ENCODE measurements at places on chromosomes 1 and 21. TPM values are rescaled to one million over a fixed set of nuclear protein-coding genes. Genes with fewer than 3 reads are reported as not detected.

DNA sequence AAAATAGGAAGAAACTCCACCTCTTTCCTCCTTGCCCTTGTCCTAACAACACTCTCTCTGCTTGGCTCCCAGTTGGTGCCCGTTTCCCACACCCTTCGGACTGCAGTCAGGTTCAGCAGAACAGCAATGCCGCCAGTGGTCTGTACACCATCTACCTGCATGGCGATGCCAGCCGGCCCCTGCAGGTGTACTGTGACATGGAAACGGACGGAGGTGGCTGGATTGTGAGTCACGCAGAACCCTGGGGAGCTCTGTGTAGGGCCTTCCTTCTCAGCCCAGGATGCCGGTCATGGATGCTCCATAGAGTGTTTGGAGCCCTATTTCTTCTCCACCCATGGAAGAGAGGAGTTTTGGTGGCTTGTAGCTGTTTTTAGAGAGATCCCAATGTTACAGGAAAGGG is 60.9 kb downstream of the TNN start:
- H3K36me3 ChIP-seq: no peaks in the 10 kb centered on the region
- no peaks in the 10 kb centered on the region for H3K27me3 ChIP-seq

DNA sequence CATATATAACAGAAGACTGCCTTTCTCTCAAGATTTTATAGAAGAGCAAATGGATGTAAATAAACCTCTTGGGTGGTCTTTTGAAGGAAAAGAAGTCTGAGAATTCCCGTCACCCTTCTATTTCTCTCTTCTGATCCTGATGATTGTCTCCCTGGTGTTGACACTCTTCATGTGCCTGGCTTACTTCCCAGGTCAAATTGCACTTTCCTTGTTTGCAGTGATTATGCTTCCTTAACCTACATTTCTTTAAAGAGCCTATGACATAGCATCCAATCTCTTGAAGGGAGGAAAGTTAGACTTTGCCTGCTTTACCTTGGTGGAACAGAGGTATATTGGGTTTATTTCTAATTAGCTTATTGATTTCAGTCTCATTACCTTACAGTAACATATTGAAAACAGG is 80.1 kb downstream of the LRRC53 start:
- no peaks in the 10 kb centered on the region for H3K36me3 ChIP-seq
- no peaks in the 10 kb centered on the region for H3K27me3 ChIP-seq
- H3K4me1 ChIP-seq: no peaks in the 10 kb centered on the region
- no peak overlapping the region for H3K4me3 ChIP-seq

DNA sequence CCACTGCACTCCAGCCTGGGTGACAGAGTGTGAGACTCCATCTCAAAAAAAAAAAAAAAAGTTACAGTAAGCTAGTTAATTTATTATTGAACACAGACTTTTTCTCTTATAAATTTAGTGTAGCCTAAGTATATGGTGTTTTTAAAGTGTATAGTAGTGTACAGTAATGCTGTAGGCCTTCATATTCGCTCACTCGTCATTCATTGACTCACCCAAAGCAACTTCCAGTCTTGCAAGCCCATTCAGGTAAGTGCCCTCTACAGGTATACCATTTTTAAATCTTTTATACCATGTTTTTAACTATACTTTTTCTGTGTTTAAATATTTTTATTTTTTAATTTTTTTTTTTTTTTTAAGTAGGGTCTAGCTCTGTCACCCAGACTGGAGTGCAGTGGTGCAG is 12.1 kb downstream of the POU2F1 start:
- H3K4me1 ChIP-seq: no peaks in the 10 kb centered on the region
- H3K36me3 ChIP-seq: no peaks in the 10 kb centered on the region
- no peaks in the 10 kb centered on the region for H3K27me3 ChIP-seq
- no peak overlapping the region for H3K4me3 ChIP-seq
- no peak overlapping the region for H3K27ac ChIP-seq
- no peak for DNase-seq

DNA sequence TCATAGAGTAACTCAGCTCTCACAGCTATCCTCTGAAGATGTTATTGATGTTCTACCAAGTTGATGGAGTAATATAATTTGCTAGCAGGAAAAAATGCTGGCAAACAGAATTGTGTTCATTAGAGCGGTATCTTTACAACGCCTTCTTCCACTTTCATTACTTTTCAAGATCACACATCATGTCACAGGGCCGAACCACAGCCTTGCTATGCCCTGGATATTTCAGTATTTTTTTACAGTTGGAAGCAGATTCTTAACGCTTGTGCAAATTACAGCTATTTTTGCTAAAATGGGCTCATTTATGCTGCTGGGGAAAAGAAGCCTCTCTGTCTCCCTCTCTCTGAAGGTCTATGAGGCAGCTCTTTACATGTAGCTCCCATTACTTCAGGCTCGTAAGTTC is 632.2 kb downstream of the KIF26B start:
- H3K4me3 ChIP-seq: no peak overlapping the region
- no peaks in the 10 kb centered on the region for H3K36me3 ChIP-seq
- H3K27ac ChIP-seq: no peak overlapping the region
- H3K27me3 ChIP-seq: no peaks in the 10 kb centered on the region

DNA sequence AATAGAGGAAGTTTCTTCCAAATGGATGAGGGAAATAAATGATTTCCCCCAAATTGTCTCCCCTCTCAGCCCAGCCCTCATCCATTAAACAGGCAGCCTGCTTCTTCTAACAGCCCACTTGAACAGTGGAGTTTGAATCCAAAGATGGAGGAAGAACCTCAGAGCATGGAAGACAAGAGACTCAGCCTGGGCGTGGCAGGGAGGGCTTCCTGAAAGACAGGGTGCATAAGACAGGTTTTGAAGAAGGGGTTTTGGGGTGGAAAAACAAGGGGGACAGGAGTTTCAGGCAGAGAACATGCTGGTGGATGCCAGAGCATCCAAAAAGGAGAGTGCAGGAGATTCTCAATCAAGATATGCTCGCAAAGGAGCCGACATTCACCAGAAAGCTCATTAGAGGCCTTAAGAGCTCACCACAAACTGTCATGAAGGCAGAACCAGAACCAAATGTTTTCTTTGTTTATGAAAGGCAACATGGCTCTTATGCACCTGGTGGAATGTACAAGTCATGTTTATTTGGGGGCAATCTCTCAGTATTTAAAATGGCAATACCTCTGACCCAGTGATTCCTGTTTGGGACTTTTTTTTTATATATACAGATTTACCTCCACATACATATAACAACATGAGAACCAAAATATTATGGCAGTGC is 26.5 kb upstream of the TSPEAR start:
- H3K4me1 ChIP-seq: no peaks in the 10 kb centered on the region
- no peak overlapping the region for H3K4me3 ChIP-seq
- H3K36me3 ChIP-seq: no peaks in the 10 kb centered on the region
- no peak overlapping the region for H3K27ac ChIP-seq

DNA sequence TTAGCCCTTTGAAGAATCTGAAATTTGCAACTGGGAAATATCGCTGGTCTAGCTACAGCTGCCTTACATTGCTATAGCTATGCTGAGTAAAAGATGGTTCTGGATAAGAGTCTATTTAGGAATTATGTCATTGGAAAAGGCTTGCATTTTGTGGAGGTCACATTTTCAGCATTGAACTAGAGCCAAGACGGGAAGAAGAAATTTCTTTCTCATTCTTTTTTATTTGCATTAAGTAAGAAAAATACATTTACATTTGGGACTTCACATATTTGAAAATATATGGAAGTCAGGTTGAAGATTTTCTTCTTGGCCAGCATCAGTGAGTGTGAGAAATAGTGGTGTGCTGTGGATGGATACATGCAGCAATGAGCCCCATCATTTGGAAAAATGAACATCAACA is 291.6 kb downstream of the PTBP2 start:
- H3K27ac ChIP-seq: no peak overlapping the region
- DNase-seq: no peak
- no peaks in the 10 kb centered on the region for H3K27me3 ChIP-seq
- no peak overlapping the region for H3K4me3 ChIP-seq
- no peaks in the 10 kb centered on the region for H3K4me1 ChIP-seq

Gene MSH4
- total RNA-seq: 0.32 TPM

Gene RCAN1
- 47.9 TPM for total RNA-seq

Gene DPT
- 26.9 TPM for total RNA-seq

DNA sequence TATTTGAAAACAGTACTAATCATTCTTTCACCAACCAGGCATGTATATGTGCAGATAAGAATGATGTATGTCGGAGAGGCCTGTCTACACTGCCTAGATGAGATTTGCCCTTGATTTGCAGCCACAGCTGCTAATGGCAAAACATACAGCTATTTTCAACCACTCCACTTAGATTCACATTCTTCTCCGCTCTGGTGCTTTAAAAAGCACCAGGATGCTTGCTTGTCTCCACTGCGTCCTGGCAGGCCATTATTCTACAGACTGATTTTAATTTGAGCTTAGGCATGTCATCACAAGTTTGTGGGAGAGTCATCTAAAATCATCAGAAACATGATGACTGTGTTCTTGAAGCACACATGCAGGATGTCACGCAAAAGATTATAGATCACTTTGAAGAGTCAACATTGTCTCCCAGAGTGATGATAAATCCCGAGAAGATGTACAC is 119.0 kb upstream of the NRIP1 start:
- no peak overlapping the region for H3K27ac ChIP-seq
- H3K4me3 ChIP-seq: no peak overlapping the region
- no peaks in the 10 kb centered on the region for H3K4me1 ChIP-seq
- H3K27me3 ChIP-seq: no peaks in the 10 kb centered on the region

Gene RPE65
- not detected for total RNA-seq

GRCh38 chr1:29860681-29861080 is 624.4 kb downstream of the PTPRU start:
- H3K36me3 ChIP-seq: no peaks in the 10 kb centered on the region
- DNase-seq: no peak
- no peak overlapping the region for H3K4me3 ChIP-seq
- H3K4me1 ChIP-seq: no peaks in the 10 kb centered on the region

Gene RGS18
- total RNA-seq: 2.6 TPM

GRCh38 chr1:154626456-154627256 is 18.7 kb upstream of the ADAR start:
- H3K36me3 ChIP-seq: no peaks in the 10 kb centered on the region
- peak overlapping the region; percentile 96 for H3K27ac ChIP-seq
- DNase-seq: no peak
- no peaks in the 10 kb centered on the region for H3K4me1 ChIP-seq

Gene RGL1
- 24.9 TPM for total RNA-seq

GRCh38 chr1:156583821-156584622 is 4.5 kb downstream of the TTC24 start:
- H3K27me3 ChIP-seq: no peaks in the 10 kb centered on the region
- H3K4me1 ChIP-seq: no peaks in the 10 kb centered on the region
- no peak overlapping the region for H3K27ac ChIP-seq
- peak; percentile 57 for DNase-seq
- no peak overlapping the region for H3K4me3 ChIP-seq

Gene TCHH
- total RNA-seq: 0.15 TPM

DNA sequence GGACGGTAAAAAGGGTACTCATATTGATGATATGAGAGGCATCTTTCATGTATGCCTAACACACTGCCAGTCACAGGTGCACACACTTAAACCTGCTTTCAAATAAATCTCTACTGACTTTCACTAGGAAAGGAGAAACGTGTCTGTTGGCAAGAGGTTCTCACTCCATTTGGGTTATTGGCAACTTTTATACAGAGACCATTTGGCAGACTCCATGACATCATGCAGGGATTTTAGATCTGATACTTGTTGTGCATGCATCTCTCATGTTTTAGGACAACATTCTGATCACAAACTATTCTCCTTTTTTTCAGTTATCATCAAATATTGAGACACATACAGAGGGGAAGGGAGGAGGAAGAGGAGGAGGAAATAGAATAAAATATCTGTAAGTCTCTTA is 31.5 kb downstream of the RGS7 start:
- H3K27me3 ChIP-seq: no peaks in the 10 kb centered on the region
- no peaks in the 10 kb centered on the region for H3K4me1 ChIP-seq
- no peaks in the 10 kb centered on the region for H3K36me3 ChIP-seq
- H3K27ac ChIP-seq: no peak overlapping the region
- DNase-seq: no peak

DNA sequence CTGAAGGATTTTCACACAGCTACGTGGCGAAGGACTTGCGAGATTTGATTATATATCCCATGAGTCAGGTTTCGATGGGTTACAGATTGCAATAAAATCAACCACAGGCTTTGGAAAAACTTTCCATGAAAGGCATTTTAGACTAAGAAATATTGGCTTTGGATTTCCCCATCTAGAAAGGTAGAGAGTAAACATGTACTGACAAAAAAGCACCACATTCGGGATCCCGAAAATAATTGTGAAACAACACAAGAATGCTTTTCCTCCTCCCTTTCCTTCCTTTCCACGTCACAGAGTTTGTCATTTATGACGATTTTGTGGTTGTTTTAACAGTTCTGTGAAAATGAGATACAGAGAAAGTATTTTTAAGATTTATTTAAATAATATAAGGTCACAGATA is 38.5 kb downstream of the TGFB2 start:
- no peak overlapping the region for H3K27ac ChIP-seq
- no peaks in the 10 kb centered on the region for H3K4me1 ChIP-seq
- H3K4me3 ChIP-seq: no peak overlapping the region

Gene TRIM67
- total RNA-seq: not detected

Gene WNT3A
- not detected for total RNA-seq

GRCh38 chr1:100358210-100358609 is 5.9 kb downstream of the CDC14A start:
- no peaks in the 10 kb centered on the region for H3K36me3 ChIP-seq
- H3K4me1 ChIP-seq: no peaks in the 10 kb centered on the region
- peak overlapping the region; percentile 46 for H3K27ac ChIP-seq
- H3K4me3 ChIP-seq: no peak overlapping the region

Gene RAB25
- 68.6 TPM for total RNA-seq

Gene FBXO44
- 32.1 TPM for total RNA-seq

Gene ADPRS
- total RNA-seq: 48.7 TPM

DNA sequence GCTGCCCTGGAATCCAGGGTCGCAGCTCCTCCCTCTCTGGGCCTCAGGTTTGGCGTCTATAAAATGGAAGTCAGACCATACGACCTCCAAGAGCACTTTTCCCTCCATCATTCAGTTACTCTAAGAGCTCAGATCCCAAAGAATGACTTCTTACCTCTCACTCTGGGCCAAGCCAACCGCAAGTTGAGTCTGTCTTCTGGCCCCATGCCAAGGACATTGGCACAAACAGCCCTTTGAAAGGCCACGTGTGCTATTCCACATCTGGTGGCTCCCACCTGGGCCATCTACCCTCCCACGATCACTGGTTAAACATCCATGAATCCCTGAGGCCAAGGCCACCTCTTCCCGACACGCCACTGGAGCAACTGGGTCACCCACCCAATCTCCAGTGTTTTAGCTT is 12.4 kb downstream of the SLC2A7 start:
- H3K4me3 ChIP-seq: no peak overlapping the region
- DNase-seq: no peak
- H3K27ac ChIP-seq: no peak overlapping the region
- H3K27me3 ChIP-seq: no peaks in the 10 kb centered on the region
- no peaks in the 10 kb centered on the region for H3K4me1 ChIP-seq

- no peak for DNase-seq
- no peak overlapping the region for H3K4me3 ChIP-seq
- peaks cover 14% of the 10 kb centered on the region for H3K4me1 ChIP-seq
Observed at GRCh38 chr1:22139817-22140216, 3.1 kb downstream of the WNT4 start.

Data from breast epithelium (tissue), 4 donors.